Trophoblast cell (in vitro differentiated cells and primary cell): ENCODE measurements at places on chromosomes 4 and X.

GRCh38 chrX:489820-490219, 103.1 kb upstream of the PPP2R3B start:
- H3K4me1 ChIP-seq: no peaks in the 10 kb centered on the region
- H3K27ac ChIP-seq: no peak overlapping the region
- H3K27me3 ChIP-seq: no peaks in the 10 kb centered on the region
- no peaks in the 10 kb centered on the region for H3K36me3 ChIP-seq
- H3K4me3 ChIP-seq: no peak overlapping the region

- H3K4me1 ChIP-seq: no peaks in the 10 kb centered on the region
- no peak overlapping the region for H3K4me3 ChIP-seq
- no peak overlapping the region for H3K27ac ChIP-seq
- H3K36me3 ChIP-seq: no peaks in the 10 kb centered on the region
Observed at GRCh38 chr4:113020966-113021365, 28.5 kb upstream of the ANK2 start.

- H3K4me3 ChIP-seq: no peak overlapping the region
- no peaks in the 10 kb centered on the region for H3K27me3 ChIP-seq
- H3K36me3 ChIP-seq: no peaks in the 10 kb centered on the region
- peaks cover 2% of the 10 kb centered on the region for H3K4me1 ChIP-seq
- DNase-seq: no peak
- no peak overlapping the region for H3K27ac ChIP-seq
Observed at GRCh38 chr4:137509855-137510282, 22.4 kb downstream of the PCDH18 start.

DNA sequence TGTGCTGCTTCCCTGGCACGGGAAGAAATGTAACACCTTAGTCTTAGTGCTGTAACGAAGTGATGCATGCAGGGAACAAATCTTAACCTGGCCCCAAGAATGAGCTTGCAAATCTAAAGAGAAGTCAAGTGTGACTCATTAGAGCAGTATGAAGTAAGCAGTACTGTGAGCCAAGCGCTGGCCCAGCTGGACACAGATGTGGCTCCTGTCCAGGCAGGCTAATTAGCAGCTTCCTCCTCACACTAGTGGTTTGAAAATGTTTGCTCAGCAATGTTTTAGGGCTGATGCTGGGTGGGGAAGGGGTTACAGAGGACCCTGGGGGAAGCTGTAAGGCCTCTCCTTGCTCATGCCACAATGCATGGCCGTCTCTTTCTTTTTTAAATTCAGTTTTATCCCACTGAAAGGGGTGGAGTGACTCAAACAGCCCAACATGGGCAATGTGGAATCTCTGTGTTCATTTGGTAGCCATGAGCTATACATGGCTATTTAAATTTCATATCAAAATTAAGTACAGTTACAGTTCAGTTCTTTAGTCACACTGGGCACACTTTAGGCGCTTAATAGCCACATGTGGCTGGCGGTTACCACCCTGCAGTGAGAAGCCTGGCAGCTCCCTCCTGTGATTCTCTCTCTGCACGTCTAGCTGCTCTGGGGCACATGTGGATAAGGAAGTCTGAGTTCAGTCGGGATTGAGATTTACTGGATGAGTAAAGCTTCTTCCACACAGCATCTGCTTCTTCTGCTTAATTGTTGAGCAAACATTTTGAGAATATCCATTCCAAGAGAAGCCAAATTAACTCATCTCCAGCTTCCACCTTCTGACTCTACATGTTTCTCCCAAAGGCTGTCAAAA, 48.8 kb downstream of the MAP7D2 start:
- peaks cover 4% of the 10 kb centered on the region for H3K4me1 ChIP-seq
- no peak overlapping the region for H3K4me3 ChIP-seq
- peak; percentile 51 for DNase-seq
- H3K27me3 ChIP-seq: no peaks in the 10 kb centered on the region

- H3K4me3 ChIP-seq: no peak overlapping the region
- no peak for DNase-seq
- no peaks in the 10 kb centered on the region for H3K4me1 ChIP-seq
- H3K27ac ChIP-seq: no peak overlapping the region
Observed at GRCh38 chr4:149755969-149756368, 59.7 kb downstream of the IQCM start.

DNA sequence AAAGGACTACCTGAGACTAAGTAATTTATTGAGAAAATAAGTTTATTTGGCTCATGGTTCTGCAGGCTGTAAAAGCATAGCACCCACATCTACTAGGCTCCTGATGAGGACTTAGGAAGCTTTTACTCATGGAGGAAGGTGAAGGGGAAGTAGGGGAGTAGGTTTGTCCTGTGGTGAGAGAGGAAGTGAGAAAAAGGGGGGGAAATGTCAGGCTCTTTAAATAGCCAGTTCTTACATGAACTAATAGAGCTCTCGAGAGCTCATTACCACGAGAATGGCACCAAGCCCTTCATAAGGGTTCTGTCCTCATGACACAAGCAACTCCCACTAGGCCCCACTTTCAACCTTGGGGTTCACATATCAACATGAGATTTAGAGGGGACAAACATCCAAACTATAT, 125.5 kb upstream of the NRK start:
- no peak for DNase-seq
- no peaks in the 10 kb centered on the region for H3K4me1 ChIP-seq
- no peak overlapping the region for H3K4me3 ChIP-seq

- no peak overlapping the region for H3K4me3 ChIP-seq
- no peaks in the 10 kb centered on the region for H3K36me3 ChIP-seq
- H3K27me3 ChIP-seq: no peaks in the 10 kb centered on the region
- no peak overlapping the region for H3K27ac ChIP-seq
- no peak for DNase-seq
Observed at GRCh38 chr4:103074744-103075434, 1.7 kb downstream of the SLC9B2 start.
